Glomerular endothelial cell (primary cell): ENCODE measurements at places on chromosomes 1 and 21. TPM values are rescaled to one million over a fixed set of nuclear protein-coding genes. Genes with fewer than 3 reads are reported as not detected.

SELENOF gene
- total RNA-seq = 112 and 122 TPM in 2 replicates

GRCh38 chr1:105386489-105386888, 1636.8 kb downstream of the AMY1C start:
- no peak for DNase-seq

DNA sequence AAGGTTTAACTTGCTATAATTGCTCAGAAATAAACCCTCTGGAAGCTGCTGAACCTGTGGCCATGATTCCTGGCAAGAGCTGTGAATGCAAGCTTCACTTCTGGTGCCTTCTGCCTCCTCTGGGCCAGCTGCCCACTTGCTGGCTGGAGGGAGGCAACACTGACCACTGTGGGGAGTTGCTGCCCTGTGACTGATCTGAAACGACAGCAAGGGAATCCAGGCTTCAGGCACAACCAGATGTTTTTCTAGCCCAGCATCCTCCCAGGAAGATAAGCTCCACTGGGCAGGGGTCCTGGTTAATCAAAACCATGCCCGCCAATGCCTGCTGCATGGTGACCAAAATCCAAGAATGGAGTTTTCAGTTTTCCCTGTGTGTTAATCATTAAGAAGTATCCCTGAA, 180.0 kb upstream of the HMGB4 start:
- no peak for DNase-seq

NHLH2 gene
- not detected in 2 replicates for total RNA-seq

DNA sequence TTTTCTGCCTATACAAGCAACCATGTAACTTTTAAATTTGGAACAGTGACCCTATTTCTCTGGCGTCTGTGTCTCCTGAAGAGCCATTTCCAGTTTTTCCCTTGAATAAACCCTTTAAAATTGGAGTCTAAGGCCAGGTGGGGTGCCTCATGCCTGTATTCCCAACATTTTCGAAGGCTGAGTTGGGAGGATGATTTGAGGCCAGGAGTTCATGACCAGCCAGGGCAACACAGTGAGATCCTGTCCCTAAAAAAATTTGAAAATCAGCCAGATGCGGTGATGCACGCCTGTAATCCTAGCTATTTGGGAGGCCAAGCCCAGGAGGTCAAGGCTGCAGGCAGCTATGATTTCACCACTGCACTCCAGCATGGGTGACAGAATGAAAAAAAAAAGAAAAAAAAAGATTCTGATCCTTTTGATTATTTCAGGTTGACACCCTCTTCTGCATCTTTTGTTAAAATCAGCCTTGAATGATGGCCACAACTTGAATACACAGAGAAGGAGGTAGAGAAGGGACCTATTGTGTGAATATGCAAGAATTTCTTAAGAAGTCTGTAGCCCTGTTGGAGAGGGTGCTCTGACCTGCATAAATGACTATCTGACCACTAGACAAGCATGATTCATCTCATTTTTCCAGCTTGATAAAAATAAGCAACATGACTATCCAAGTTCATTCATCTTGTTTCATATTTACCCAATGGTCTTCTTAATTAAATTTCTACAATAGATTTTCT, 40.2 kb upstream of the PARP1 start:
- no peak for DNase-seq

PTCH2 gene
- 0.19 and 0.23 TPM in 2 replicates for total RNA-seq

- no peak for DNase-seq
Observed at GRCh38 chr1:39788426-39788757, 273 bp downstream of the BMP8B start.

SPRR2A gene
- total RNA-seq = not detected in 2 replicates

GRCh38 chr1:95095833-95096217, 21.3 kb upstream of the TLCD4 start:
- DNase-seq = no peak

CCDC17 gene
- total RNA-seq = 0.82 and 1.9 TPM in 2 replicates

DNA sequence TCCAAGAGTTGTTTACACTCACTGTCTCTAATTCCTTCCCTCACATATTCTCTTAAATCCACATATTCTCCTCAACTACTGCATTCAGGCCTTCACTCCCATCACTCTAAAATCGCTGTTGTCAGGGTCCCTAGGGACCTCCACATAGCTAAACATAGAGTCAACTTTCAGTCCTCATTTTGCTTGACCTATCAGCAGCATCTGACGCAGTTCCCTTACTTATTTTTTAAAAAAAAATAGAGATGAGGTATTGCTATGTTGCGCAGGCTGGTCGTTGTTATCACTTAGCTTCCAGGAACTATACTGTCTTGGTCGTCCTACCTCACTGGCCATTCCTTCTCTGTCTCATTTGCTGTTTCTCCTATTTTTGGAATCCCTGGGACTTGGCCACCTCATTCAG, 11.7 kb upstream of the PLEKHO1 start:
- DNase-seq = no peak

DNA sequence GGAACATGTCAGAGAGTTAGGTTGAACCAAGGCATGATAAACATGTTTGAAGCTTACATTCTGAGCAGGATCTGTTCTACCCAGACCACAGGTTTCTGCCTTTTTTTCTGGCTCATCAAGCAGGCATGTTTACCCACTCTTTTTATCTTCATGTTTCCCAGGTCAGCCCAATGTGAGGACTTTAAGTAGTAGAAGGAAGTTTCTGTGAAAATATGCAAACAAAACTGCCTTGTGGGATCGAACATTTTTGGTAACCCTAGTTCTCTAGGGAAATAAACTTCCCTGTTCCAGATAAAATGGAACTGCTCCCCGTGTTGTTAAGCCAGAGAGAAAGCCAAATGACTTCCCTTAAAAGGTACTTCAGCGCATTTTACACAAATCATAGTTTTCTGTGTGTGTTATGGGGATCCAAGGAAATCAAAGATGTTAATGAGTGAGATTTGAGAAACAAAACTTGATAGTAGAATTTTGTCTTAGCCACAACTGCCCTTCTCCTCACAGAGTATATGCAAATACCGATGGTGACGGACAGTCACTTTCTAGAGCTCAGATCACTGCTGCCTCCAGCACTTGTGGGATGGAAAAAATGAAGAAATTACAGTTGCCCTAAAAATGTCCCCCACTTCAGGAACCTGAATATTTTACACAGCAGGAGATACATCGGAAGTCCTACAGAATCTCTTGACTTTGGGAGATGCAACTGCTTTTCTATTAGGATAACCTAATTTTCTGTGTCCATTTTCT, 765 bp upstream of the HIPK1 start:
- no peak for DNase-seq

DNA sequence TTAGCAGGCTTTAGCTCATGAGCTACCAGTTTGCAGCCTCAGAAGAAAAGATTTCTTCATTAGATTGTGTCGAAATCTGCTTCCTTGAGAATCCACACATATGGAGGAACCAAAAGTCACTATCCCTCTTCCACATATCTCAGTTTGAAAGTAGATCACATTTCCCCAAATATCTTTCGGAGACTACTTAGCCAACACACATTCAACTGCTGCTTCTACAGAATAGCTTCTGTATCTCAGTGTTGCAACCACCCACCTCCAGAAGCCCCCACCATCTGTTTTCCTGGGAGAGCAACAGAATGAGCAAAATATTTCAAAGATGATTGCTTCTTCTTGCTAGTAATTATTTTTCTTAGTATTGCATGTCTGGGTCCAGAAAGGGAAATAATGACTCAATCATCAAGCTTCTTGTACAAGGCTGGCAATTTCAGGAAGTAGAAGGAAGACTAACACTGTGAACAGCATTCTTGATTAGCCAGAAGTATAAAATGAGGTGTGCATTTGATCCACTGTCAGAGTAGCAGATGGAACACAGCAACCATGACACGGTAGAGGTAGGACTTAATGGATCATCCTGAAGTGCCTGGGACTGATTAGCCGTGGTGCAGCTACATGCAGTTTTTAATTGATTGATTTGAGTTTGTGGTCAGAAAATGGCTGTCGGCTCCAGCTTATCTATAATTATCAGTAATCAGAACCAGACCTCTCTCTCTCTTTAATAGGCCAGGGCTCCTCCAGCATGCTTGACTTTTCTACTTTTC, 24.9 kb downstream of the ZC3H11B start:
- DNase-seq = no peak

GRCh38 chr1:12598974-12599373, 19.0 kb downstream of the DHRS3 start:
- DNase-seq = no peak

- no peak for DNase-seq
Observed at GRCh38 chr1:236353813-236354212, 40.3 kb upstream of the EDARADD start.

- DNase-seq = no peak
Observed at GRCh38 chr1:33169290-33170055, 12.4 kb downstream of the TRIM62 start.

- DNase-seq = no peak
Observed at GRCh38 chr1:185567440-185567839, 166.8 kb upstream of the HMCN1 start.

DNA sequence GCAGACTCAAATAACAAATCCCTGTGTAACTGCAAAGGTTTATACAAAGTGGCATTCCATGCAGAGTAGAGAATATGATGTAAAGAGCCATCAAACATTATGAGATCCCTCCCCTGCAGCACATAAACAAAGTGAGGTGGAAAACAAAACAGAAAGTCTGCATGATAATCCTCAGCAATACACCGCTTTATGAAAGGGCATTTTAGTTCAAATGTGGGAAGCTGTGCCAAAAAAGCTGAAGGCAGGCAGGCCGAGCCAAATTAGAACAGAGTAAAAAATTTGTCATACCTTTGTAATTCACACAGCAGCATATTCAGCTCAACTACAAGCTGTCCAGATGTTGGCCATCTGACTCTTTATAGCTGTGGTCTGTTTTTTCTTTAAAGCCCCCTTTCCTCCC, 113.5 kb downstream of the LHX9 start:
- no peak for DNase-seq

DNA sequence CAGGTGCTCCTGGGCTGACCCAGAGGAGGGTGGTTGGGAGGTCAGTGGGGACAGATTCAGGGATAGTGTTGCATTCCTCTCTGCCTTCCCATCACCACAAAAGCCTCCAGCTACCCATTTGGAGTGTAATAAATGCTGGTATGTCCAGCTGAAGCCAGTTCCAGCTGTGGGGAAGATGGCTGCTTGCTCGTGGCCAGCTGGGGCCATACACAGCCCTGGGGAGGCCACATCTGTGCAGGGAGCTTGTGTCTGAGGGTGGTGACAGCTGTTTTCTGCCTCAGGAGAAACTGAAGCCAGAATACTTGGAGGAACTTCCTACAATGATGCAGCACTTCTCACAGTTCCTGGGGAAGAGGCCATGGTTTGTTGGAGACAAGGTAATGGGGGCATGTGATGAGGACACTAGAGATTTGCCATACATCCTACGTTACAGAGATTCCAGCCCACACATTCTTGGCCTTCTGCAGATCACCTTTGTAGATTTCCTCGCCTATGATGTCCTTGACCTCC, 2.7 kb downstream of the GSTM4 start:
- DNase-seq = no peak

DNA sequence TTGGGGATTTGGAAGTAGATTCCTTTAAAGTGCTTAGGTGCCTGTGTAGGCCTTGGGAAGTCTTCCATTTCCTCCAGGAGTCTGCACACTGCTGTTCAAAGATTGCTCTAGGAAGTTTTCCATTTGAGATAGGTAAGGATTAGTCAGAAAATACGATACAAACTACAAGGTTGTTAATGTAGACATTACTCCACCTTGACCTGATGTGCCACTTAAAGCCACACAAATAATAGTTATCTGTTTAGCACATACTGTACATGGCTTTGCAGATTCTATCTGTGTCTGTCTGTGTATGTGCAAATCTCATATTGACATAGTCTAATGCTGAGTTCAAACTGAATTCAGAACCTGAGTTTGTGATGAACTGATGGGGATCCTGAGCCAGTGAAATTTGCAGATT, 118.4 kb downstream of the RHOU start:
- no peak for DNase-seq

DNA sequence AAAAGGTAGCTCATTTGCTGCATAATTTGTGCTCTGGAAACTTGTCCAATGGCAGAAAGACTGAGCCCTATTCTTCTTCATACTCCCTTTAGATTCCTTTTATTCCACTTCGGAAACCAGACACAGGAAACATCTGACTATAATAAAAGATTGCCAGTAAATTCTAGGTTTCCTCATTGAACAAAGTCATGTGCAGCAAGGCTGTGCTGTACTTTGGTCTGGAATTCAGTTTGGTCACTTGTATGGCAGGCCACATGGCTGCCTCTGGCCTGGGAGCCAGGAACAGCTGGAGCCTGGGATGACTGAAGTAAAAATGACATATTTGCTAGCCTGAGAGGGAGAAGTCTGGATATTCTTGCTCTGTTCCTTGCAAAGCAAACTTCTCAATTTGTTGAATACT, 79.6 kb downstream of the ST3GAL3 start:
- DNase-seq = no peak
